Activated CD4-positive, alpha-beta T cell treated with anti-CD3 and anti-CD28 coated beads, Interleukin-2, amount 50 U/mL, for 1 hour (primary cell): ENCODE measurements at places on chromosomes 1 and 21.

GRCh38 chr1:214385428-214385827, 104.5 kb downstream of the SMYD2 start:
- no peak for DNase-seq

- no peak for DNase-seq
Observed at GRCh38 chr1:209205039-209205438, 378.5 kb upstream of the CAMK1G start.

GRCh38 chr1:227730630-227731151, 4.4 kb downstream of the JMJD4 start:
- no peak for DNase-seq

DNA sequence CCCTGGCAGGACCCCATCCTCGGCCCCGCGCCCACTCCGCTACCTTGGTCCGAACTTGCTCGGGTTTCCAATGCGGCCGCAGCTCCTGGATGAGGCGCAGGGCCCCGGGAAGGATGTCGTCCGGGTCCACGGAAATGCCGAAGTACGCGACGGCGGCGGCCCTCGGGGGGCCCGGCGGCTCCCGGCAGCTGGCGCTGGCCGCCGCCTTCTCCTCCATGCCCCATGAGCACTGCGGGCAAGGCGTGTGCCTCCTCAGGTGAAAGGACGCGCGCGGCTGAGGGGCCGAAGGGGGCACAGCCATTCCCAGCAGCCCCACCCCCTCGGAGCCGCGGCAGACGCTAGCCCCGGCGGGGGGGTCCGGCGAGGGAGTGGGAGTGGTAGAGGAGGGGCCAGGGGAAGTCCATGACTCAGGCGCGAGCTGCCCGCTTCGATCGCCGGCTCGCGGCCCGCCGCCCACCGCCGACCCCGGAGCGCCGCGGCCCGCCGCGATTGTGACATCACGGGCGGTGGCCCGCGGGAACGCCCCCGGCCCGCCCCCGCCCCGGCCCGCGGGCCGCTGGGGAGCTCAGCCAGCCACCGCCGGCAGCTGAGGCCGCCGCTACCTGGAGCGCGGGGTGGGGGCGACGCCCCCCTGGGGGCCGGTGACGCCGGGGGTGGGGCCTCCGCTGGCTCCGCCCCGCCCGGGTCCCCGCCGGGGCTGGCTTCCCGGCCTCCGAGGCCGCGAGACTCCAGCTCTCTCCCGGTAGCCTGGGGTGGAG, at the start of gene ETNK2:
Gene ETNK2, minus strand, starts transcription at position 493 of the 758 bp plus-strand sequence. Its CDS starts 192 bp downstream, at position 301.
- peak; percentile 49 for DNase-seq

DNA sequence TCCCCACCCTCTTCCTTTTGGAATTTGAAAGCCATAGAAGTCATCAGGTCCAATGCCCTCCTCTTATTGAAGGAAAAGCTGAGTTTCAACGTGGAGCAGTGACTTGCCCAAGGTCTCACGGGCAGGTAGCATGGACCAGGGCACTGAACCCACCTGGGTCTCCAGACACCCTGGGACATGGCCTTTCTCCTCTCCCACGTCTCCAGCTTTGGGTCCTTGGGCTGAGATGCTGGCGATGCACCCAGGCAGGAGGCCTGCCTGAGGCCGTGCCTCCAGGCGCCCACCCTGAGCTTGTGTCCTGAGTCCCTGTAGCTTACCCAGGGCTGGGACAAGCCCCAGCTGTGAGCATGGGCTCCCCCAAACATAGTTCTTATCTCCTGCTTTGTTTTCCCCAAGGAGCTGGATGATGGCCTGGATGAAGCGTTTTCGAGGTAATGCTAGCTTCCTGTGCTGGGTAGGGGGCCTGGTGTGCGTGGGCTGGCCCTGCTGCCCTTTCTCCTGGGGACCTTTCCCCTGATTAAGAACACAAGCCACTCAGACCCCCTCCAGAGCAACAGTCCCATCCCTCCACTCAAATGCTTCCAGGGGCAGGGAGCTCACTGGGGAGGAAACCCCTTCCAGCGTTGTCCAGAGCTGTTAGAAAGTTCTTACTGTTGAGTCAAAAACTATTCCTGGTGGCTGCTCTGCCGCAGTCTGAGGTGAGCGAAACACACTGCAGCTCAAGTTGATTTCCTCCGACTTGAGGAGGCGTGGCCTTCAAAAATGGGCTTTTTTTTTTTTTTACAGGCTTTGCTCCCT, 21.6 kb downstream of the LDLRAP1 start:
- peak; percentile 38 for DNase-seq

DNA sequence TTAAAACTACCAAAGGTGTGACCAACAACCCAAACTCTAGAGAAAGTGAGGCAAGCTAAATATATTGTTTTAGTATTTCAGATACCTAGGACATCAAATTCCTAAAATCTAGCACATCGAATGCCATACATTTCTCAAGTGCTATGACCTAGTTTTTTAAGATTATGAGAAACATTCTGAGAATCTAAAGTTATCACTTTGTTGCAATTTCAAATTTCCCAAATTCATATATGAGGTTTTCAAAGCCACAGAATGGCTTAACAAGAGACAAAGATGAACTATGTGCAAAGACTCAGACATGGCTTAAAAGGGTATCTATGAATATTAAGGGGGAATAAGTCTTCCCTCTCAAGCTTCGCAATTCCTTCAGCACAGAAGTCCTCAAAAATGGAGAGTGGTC, 6.8 kb downstream of the SCYL3 start:
- DNase-seq: no peak

DNA sequence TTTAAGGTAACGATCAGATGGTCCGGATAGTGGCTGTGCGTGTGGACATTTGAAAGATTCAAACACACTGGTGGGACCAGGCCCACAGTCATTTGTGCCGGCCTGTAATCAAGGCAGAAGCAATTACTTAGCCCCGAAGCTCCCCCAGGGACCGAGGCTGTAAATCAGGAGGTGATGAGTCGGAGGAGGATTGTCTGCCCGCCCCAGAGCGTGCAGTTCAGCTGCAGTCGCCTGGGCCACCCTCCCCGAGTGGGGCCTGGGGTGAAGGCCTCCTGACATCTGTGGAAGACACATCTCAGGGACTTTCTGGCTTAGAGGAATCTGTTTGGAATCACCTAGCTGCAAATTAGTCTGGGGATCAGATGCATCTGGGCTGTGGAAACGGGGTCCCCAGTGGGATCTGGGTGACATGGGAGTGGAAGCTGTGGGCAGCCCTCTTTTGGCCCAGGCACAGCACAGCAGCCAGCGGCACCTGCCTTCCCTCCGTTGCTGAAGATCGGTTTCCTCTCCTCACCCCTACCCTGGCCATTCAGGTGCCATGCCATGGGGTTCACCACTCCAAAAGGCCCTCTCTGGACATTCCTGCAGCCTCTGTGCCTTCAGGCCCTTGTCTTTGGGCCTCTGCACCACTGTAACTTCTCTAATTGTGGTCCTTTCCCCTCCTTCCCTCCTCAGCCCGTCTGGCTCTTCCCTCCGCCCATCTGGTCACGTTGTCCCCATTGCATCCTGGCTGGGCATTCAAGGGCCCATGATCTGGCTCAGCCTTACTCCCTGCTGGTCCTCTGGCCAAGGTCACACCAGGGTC, 25.7 kb downstream of the LHX4 start:
- DNase-seq: no peak

DNA sequence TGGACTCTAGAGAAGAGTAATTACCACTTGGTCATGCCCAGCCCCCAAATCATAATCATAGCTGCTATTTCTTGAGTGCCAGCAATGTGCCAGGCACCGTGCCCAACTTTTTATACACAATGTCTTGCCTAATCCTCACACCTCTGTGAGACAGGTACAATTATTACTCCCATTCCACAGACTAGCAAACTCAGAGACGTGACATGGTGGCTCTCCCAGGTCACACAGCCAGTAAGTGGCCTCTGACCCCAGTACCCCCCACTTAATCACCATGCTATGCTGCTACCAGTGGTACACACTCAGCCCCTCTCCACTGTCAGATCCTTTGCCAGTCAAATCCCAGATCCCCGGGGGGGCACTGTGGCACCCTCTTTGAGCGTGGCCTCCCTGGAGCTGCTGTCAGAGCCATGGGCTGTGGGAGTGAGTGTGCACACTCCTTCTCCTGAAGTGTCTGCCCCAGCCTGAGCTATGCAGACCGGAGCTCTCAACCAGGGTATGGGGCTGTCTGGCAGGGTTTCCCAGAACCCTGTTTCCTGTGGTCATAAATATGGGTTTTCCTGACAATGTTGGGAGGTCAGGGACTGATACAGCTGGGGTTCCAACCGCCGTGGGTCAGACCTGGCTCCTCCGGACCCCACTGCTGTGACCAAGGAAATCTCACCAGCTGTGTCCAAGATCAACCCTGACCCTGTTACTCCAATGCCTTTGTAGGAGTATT, 51.8 kb downstream of the LACTBL1 start:
- DNase-seq: no peak

- no peak for DNase-seq
Observed at GRCh38 chr1:168614235-168614634, 37.8 kb downstream of the XCL1 start.

- DNase-seq: no peak
Observed at GRCh38 chr1:158105352-158106095, 75.2 kb upstream of the CD1D start.

DNA sequence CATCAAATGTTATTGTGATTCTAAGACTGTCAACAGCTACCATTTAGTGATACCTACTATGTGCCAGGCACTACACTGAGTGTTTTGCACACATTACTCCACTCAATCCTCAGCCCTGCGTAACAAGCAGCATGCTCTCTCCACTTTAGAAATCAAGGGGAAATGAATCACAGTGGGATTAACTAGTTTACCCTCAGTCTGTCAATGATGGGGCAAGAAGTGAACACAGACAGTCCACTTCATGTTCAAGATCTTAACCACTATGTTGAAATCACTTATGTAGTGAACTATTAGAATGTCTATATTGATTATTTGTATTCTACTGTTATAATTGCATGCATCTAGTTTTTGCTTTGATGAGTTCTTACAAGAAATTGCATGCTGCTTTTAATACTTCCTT, 165.3 kb downstream of the LTN1 start:
- DNase-seq: no peak

DNA sequence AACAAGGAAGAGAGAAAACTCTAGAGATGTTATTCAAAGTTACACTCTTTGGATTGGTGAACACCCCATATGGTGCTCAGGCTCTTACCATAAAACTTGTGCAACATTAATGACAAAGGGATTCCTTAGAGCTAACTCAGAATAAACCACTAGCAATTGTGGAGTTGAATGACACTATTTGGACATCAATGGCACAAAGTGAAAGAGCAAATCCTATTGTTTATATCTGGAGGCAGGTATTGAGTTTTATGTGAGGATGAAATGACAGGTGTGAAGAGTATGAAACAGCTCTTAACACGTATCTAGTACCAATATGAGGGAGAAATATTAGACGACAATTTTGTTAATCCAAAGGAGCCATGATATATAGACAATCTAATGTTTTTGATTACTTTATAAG, 584.9 kb upstream of the PBX1 start:
- DNase-seq: no peak

- DNase-seq: no peak
Observed at GRCh38 chr21:29501451-29501850, 202.7 kb downstream of the BACH1 start.

DNA sequence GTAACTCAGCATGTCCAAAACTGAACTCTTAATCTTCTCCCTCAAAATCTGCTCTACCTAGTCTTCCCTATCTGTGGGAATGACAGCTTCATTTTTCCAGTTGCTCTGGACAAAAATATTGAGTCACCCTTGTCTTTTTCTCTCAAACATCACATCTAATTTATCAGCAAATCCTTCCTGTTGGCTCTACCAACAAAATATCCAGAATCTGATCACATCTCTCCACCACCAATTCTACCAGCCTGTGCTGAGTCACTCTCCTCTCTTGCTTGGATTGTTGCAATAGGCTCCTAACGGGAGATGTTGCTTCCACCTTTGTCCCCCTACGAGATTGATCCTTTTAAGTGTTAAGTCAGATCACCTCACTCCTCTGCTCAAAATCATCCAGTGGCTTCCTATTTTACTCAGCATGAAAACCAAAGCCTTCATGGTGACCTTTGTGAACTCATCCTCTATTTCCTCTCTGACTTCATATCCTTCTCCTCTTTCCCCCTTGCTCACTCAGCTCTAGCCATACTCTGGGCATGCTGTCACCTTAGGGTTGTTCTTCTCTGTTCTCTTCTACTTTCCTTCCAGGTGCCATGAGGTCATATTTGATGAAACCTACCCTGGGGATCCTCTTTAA, 21.5 kb upstream of the SMYD2 start:
- no peak for DNase-seq

- no peak for DNase-seq
Observed at GRCh38 chr1:162300057-162300917, 76.4 kb downstream of the SPATA46 start.

- DNase-seq: no peak
Observed at GRCh38 chr1:51982161-51982560, 8.3 kb downstream of the RAB3B start.
